NCI-H1417 treated with DMSO at 0.1 percent for 48 hours (cell line): ENCODE measurements at places on chromosomes 16 and 17.

DNA sequence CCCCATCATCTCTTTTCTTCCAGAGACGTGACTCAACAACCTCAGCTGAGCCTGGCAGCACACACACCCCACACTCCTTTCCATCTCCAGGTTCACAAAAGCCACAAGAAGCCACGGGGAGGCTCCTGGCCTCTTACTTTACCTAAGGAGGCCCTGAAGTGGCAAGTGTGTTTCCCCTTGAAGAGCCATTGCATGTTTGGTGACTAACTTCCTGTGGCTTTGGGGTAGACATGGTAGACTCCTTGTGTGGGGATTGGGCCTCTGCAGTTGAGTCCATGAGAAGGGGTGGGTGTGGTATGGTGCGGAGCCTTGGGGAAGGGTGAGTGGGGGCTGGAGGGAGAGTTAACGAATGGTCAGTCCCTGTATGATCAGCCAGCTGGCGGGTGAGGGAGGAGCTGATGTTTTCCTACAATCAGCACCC lies 24.2 kb downstream of the SAP30BP start:
- no peak for DNase-seq

DNA sequence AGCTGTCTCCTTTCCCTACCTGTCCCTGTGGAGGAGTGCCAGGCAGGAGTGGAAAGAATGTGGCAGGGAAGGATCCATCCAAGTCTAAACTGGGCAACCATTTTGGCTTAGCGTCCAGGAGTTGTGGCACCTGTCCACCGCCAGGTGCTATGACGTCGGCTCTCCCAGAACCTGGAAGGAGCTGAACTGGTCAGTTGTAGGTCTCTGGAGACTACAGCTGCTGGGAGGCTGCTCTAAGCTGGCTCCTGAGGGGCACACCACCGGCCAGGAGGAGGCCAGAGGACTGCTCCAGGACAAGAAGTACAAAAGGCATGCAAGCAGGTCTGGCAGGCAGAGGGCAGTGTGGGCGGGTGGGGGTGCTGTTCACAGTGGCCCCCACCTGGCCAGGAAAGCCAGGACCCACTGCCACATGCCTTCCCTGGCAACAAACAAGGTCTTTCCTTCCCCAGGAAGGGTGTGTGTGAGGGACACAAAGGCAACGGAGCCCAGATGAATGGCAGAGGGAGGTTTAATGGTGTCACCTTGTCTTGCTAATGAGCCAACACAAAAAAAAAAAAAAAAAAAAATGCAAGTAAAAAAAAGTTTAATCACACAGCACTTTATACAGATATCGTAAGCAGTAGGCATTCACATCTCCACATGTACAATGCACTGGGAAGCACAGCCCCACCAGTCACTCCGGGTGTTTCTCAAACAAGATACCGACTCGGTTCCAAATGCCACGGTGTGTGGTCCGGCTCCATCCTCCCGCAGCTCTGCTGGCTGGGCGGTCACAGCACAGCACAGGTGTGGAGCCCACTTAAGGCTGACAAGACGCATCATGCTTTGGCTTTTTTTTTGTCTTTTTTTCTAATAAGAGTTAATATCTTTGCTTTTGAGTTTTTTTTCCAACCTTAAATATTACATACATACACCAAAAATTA lies 4.8 kb downstream of the SPHK1 start:
- DNase-seq: no peak

GRCh38 chr17:21004016-21004930 lies 38.5 kb downstream of the USP22 start:
- no peak for DNase-seq

GRCh38 chr17:57090560-57091185 lies 5.6 kb downstream of the AKAP1 start:
- no peak for DNase-seq

DNA sequence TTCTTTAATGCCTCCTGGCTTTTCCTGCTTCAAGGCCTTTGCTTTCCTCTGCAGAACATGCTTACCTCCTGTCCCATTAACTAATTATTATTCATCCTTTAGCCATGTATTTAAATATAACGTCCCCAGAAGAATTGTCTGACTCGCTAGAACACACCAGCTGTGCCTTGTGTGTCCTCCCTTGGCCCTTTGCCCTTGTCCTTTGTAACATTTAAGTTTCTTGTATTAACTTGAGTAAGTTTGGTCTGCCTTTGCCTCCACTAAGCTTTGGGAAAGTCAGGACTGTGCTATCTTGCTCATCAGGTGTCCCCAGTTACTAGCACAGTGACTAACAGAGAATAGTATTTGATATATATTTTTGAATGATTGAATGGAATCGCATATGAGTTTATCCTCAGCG lies 29.6 kb upstream of the ABCA9 start:
- DNase-seq: no peak

- no peak for DNase-seq
Observed at GRCh38 chr16:5225931-5226655, 128.5 kb upstream of the EEF2KMT start.

GRCh38 chr17:80377798-80378197 lies 37.2 kb upstream of the ENDOV start:
- DNase-seq: no peak

GRCh38 chr17:48616717-48617470 lies 1.8 kb upstream of the HOXB8 start:
- no peak for DNase-seq

DNA sequence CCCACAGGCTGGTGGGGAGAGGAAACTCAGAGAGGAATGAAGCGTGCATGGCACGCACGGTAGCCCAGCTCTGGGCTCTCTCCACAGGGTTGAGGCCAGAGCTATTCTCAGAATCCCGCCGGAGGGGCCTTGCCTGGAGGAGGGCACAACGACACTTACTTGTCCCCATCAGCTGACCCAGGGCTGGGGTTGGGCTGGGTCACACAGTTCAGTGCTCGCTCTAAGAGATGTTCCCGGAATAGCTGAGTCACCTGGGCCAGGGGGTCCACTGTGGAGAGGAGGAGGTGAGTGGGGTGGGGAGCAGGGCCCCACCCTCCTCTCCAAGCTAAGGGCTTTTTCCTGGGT lies 21.8 kb downstream of the SREBF1 start:
- DNase-seq: no peak

DNA sequence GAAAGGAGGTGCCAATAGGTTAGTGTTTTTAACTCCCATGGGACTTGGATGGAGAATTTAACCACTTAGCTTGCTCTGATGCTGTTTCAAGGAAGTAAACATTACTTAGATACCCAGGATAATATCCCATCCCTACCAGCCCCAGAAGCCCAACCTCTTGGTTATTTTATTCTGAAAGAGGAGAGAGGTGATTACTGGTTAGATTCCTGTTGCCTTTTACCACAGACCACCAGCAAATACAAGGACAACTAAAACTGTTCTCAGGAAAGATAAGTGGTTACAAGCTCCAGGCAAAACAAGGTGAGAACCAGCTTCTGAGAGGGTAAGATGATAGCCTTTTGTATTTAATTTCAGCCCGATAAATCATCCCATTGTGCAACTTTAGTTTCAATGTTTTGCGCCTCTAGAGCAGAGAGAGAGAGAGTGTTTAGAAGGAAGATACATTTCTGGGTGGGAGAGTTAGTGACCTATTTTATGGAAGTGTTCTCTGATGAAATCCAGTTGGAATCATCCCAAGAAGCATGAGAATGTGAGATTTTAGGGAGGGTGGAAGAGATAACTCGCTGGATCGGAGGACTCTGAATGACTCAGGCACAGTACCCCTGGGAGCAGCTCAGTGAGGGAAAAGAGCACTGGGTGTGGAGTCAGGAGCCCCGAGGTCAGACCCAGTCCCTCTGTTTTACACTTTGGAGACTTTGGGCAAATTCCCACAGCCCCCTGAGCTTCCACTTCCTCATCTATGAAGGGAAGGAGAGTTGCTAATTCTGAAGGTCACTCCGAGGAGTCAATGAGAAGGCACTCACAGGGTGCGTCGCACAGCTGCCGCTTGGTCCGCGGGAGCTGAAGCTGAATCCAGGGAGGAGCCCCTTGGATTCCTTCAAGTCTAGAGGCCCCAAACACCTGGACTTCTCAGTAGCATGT lies 12.1 kb downstream of the GLP2R start:
- DNase-seq: no peak

GRCh38 chr16:11587643-11588247 lies 1.0 kb upstream of the LITAF start:
- no peak for DNase-seq

DNA sequence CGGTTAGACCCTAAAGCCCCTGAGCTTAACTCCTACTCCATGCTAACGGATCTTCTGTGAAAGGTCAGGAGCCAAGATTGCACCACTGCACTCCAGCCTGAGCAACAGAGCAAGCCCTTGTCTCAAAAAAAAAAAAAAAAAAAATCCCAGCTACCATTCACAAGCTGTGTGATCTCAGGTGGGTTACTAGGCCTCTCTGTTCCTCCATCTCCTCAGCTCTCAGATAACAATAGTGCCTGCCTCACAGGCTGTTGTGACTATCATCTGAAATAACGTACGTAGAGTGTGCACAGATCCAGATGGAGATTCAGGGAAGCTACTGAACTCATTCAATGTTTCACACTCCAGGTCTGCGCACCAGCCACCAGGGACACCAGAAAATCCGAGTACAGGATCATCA lies 57.8 kb downstream of the C16orf95 start:
- DNase-seq: no peak

GRCh38 chr17:56718515-56718914 lies 115.2 kb downstream of the C17orf67 start:
- DNase-seq: no peak

DNA sequence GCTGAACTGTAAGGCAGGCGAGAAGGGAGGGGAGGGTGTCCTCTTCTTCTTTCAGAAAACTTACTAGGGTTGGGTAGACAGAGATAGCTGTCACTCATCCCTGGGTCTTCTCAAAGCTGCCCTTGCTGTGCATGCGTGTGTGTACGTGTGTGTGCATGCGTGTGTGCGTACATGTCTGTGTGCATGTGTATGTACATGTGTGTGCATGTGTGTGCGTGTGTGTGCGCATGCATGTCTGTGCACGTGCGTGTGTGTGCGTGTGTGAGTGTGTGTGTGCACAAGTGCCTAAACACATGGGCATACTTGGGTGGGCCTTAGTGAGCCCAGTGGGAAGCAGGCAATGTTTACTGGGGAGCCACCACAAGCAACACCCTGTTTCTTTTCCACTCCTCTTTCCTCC lies 154.8 kb upstream of the TNRC6C start:
- no peak for DNase-seq

- DNase-seq: no peak
Observed at GRCh38 chr17:42288803-42289610, 709 bp downstream of the STAT5A start.

DNA sequence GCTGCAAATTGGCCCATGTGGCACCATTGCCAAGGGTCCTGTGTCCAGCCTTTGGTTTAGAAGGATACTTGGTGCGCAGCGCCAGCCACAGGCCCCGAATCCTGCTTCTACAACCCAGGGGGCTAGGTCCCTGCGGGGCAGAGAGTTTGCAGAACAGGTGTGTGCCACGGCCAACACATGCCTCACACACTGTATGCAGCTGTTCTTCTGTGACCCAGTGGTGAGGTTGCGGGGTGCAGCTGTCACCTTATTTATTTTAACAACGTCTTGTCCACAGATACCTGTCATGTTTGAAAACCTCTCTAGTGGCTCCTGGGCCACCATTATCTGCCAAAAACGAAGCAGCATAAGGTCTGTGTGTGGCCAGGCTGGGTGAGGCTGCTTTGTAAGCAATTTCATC lies 11.6 kb downstream of the CBFA2T3 start:
- DNase-seq: no peak

DNA sequence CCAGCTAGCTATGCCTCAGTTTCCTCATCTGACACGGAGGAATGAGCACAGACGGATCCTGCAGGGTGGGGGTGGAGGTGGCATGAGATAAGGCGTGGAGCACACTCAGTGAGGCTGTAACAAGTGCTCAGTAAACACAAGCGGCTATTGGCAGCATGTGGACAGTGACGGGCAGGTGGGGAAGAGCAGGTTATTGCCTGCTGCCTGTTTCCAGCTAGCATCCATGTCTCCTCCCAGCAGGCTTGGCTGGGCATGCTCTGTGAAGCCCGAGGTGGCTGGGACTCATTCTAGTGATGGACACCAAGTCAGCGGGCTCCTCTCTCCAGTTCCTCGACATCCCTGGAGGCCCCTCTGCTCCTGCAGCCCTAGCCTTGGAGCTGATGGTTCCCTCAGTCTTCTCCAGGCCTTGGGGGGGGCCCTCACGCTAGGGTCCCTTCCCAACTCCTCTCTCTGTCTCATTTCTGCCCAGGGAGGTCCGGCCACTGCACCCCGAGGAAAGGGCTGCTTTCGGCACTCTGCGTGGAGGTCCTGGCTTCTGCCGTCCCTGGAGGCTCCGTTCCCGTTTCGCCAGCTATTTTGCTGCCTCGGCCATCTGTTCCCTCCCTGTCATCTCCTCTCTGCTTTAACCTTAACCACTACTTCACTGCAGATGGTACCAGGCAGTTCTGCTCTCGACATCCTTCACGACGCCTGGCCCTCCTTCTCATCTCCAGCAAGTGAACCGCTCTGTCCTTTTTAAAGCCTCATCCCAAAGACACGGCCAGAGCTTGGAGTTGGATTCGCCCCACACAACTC lies 6.2 kb downstream of the RTN4RL1 start:
- DNase-seq: no peak

- no peak for DNase-seq
Observed at GRCh38 chr16:2584729-2585650, 47.2 kb downstream of the PDPK1 start.

DNA sequence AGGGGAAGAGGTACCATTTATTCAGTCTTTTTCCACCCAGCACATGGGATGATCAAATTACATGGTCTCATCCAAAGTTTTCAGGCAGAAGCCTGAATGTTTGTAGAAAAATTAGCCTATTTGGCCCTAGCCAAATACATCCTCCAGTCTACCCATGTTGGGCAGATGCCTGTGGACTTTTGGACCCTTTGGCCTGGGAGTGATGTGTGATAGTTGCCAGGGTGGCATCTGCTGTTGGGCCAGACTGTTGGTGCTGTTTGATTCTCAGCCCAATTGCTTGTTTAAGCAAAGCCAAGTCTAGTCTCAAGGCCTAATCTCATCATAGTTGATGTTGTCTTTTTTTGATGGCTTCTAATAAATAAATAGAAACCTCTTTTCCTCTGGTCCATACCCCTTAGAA lies 419.0 kb downstream of the CDH13 start:
- DNase-seq: no peak

GRCh38 chr17:2244545-2245525 lies 58.8 kb downstream of the SMG6 start:
- DNase-seq: no peak
